PC-9 (cell line): ENCODE measurements at places on chromosomes 13 and 19. TPM values are rescaled to one million over a fixed set of nuclear protein-coding genes. Genes with fewer than 3 reads are reported as not detected.
A peak's percentile ranks its signal among the peaks of the same experiment; 100 is the strongest.

GRCh38 chr19:55418185-55418584, 10.6 kb upstream of the UBE2S start:
- H3K4me3 ChIP-seq, result no peak overlapping the region
- H3K27me3 ChIP-seq, result peaks cover 33% of the 10 kb centered on the region
- no peaks in the 10 kb centered on the region for H3K36me3 ChIP-seq
- no peaks in the 10 kb centered on the region for H3K4me1 ChIP-seq
- no peak overlapping the region for H3K27ac ChIP-seq
- DNase-seq, result peak; percentile 79

GRCh38 chr13:77857531-77858209, 61.0 kb downstream of the EDNRB start:
- no peak overlapping the region for H3K4me3 ChIP-seq
- no peak overlapping the region for H3K27ac ChIP-seq
- no peaks in the 10 kb centered on the region for H3K36me3 ChIP-seq
- DNase-seq, result no peak

- H3K4me1 ChIP-seq, result no peaks in the 10 kb centered on the region
- no peaks in the 10 kb centered on the region for H3K36me3 ChIP-seq
- no peak overlapping the region for H3K27ac ChIP-seq
- H3K4me3 ChIP-seq, result no peak overlapping the region
Measured at GRCh38 chr19:8641221-8641907, 10.9 kb downstream of the NFILZ start.

DNA sequence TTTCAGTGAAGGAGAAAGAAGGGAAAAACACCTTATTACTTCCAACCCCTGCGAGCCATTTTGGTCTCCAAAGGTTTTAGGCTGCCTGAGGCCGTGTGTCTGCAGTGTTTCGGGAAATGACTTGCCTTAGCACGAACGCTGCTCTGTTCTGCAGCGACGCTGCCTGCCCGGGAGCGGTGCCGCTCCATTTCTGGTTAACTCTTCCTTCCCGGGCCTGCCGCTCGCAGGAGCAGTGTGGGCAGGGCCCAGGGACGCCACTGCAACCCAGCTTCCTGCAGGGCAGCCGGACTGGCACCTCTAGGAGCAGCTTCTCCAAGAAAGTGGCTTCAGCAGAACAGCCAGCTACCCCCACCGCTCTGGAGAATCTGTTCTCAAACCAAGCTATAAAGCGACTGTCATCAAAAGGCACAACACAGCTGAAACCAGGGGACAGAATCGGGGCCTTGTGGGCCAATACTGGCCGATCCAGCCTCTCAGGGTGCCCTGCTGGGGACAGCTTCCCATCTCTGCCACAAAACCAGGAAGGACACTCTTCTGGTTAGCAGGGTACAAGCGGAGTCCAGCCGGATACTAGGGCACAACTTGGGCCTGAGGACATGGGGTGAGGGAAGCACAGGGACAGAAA, 72.2 kb downstream of the KCTD15 start:
- no peak overlapping the region for H3K4me3 ChIP-seq
- H3K27me3 ChIP-seq, result peaks cover 61% of the 10 kb centered on the region
- H3K27ac ChIP-seq, result no peak overlapping the region
- no peaks in the 10 kb centered on the region for H3K36me3 ChIP-seq
- DNase-seq, result no peak
- H3K4me1 ChIP-seq, result no peaks in the 10 kb centered on the region

DNA sequence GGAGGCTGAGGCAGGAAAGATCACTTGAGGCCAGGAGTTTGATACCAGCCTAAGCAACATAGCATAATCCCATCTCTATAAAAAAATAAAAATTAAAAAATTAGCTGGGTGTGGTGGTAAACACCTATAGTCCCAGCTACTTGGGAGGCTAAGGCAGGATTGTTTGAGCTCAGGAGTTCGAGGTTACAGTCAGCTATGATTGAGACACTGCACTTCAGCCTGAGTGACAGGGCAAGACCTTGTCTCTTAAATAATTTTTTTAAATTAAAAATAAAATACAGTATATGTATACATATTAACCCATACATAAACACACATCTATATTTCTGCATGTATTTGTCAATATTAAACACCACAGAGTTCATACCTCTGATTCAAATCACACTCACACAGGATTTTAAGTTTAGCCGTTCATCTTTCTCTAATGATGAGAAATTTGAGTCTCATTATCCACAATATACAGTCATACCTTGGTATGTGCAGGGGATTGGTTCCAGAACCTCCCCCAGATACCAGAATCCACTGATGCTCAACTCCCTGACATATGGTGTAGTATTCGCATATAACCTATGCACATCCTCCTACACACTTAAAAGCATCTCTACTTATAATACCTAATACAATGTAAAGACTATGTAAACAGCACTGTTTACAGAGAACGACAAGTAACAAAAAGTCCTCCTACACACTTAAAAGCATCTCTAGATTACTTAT, 44.7 kb downstream of the PSPC1 start:
- H3K27ac ChIP-seq, result no peak overlapping the region
- H3K4me1 ChIP-seq, result no peaks in the 10 kb centered on the region
- H3K27me3 ChIP-seq, result no peaks in the 10 kb centered on the region

DNA sequence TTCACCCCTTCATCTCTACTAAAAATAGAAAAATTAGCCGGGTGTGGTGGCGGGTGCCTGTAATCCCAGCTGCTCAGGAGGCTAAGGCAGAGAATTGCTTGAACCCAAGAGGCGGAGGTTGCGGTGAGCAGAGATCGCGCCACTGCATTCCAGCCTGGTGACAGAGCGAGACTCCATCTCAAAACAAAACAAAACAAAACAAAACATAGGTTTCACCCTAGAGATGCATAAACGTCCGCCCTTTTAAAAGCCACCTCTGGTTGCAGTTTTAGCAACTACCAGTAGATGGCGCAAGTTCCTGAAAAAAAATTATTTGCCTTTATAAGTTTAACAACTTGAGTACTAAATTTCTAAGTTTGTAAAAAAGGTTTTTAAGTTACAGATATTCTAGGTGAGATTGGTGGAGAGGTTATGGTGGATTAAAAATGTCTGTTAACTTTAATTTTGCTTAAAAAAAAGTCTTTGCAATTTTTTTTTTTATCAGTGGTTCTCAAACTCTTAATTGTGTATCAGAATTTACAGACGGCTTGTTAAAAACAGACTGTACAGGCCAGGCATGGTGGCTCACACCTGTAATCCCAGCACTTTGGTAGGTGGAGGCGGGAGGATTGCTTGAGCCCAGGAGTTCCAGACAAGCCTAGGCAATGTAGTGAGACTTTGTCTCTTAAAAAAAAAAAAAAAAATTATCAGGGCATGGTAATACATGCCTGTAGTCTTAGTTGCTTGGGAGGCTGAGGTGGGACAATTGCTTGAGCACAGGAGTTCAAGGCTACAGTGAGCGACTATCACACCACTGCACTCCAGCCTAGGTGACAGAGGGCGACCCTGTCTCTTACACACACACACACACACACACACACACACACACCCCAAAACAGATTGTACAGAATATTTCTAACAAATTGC, 42.1 kb downstream of the NAA16 start:
- 0 out of 2 replicates have a peak overlapping the region, but pooled peaks have one; percentile 32 for H3K27ac ChIP-seq
- H3K27me3 ChIP-seq, result no peaks in the 10 kb centered on the region
- H3K4me3 ChIP-seq, result no peak overlapping the region
- H3K36me3 ChIP-seq, result peaks cover 6% of the 10 kb centered on the region; the same call in 1 of the 2 replicates
- peak; percentile 53 for DNase-seq
- H3K4me1 ChIP-seq, result peaks cover 16% of the 10 kb centered on the region

- no peak for DNase-seq
- H3K4me3 ChIP-seq, result no peak overlapping the region
- no peak overlapping the region for H3K27ac ChIP-seq
- H3K36me3 ChIP-seq, result no peaks in the 10 kb centered on the region
Measured at GRCh38 chr13:71906448-71906847, 39.4 kb upstream of the DACH1 start.

- no peaks in the 10 kb centered on the region for H3K36me3 ChIP-seq
- no peak overlapping the region for H3K4me3 ChIP-seq
- no peaks in the 10 kb centered on the region for H3K27me3 ChIP-seq
- H3K27ac ChIP-seq, result no peak overlapping the region
- DNase-seq, result peak; percentile 38
Measured at GRCh38 chr13:91017031-91017668, 330.3 kb upstream of the MIR17HG start.

The NCR1 gene
- not detected in 2 replicates for total RNA-seq
